ENCODE measurements at places on chromosomes 16 and 17.

GRCh38 chr16:3674513-3675295, 20.2 kb downstream of the DNASE1 start:
- DNase-seq: no peak

GRCh38 chr17:82236142-82236971, 7.5 kb downstream of the SLC16A3 start:
- DNase-seq: peak; percentile 95

GRCh38 chr17:12068946-12069345, 48.3 kb downstream of the MAP2K4 start:
- DNase-seq: no peak

DNA sequence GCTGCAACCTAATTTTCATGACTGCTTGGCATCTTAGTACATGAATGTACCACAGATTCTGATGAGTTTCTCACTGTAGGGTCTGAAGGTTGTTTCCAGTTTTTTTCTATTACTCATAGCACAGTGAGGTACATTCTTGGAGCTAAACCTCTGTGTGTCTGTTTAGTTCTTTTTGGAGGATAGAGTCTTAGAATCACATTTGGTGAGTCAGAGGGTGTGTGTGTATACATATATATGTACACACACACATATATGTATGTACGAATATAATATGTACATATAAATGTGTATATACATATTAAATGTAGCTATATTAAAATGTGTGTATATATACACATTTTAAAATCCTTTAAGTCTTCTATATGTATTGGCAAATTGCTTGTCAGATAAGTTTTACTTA, 72.9 kb downstream of the NTN1 start:
- DNase-seq: no peak

DNA sequence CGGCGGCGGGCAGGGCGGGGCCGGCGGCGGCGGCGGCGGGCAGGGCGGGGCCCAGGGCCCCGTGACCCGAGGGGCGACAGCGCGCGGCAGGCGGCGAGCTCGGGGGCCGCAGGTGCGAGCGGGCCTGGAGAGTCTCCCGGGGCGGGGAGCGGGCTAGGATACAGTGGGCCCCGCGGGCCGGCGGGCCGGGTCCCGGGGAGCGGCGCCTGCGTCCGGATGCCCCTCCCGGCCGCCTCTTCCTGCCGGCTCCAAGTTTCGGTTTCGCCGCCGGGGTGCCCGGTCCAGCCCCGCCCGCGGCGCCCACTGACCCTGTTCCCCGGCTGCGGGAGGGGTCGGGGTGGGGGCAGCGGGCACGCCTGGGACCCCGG, at the start of gene RNF213:
Gene RNF213, plus strand, starts transcription at position 62 of the 368 bp plus-strand sequence. CDS start 2,830 bp downstream, outside the sequence.
- peak; percentile 51 for DNase-seq

DNA sequence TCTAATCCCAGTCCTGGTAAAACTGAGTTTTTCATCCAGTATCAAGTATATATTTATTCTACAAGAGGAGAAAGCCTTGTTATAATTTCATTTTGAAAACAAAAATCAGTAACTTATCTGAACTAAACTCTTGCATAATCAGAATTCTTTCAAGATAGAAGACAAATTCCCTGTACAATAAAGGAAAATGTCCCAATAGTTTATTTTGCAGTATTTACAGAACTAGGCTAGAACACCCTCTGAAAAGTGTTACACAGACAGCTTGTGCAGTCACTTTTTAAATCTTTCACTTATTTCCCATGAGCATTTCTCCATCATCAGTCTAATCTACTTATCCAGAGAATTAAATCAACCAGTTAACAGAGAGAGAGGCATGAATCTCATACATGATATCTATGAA, 48.5 kb downstream of the SPOP start:
- DNase-seq: no peak

- DNase-seq: no peak
Observed at GRCh38 chr17:4858882-4859260, 25.7 kb downstream of the MINK1 start.
